ENCODE measurements at places on chromosomes 5 and 9. TPM values are rescaled to one million over a fixed set of nuclear protein-coding genes. Genes with fewer than 3 reads are reported as not detected.
A peak's percentile ranks its signal among the peaks of the same experiment; 100 is the strongest.

The AJM1 gene
- total RNA-seq = 5.9 TPM

DNA sequence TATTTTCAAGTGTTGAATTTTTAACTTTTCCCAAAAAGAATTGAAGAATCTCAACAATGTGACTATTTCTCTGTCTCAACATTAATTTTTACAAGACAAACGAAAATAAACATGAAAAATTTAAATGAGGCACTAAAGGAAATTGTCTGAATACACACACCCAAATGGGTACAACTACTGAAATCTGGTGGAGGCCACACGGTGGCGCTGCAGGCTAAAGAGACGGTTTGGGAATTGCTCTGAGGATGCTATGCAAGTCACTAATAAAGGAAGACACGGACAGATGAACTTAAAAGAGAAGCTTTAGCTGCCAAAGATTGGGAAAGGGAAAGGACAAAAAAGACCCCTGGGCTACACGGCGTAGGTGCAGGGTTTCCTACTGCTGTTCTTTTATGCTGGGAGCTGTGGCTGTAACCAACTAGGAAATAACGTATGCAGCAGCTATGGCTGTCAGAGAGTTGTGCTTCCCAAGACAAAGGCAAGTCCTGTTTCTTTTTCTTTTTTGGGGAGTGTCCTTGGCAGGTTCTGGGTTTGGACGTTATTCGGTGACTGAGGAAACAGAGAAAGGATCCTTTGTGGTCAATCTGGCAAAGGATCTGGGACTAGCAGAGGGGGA, at the start of gene PCDHB10:
TSS of gene PCDHB10 (plus strand) at position 244 of the 616 bp plus-strand sequence. CDS start at position 444, 200 bp downstream.
- no peaks in the 10 kb centered on the region for H3K27me3 ChIP-seq
- no peak within 1 kb of the TSS for H3K27ac ChIP-seq
- no peaks in the 10 kb centered on the region for H3K36me3 ChIP-seq
- no peak for DNase-seq
- H3K4me3 ChIP-seq = no peak within 1 kb of the TSS

DNA sequence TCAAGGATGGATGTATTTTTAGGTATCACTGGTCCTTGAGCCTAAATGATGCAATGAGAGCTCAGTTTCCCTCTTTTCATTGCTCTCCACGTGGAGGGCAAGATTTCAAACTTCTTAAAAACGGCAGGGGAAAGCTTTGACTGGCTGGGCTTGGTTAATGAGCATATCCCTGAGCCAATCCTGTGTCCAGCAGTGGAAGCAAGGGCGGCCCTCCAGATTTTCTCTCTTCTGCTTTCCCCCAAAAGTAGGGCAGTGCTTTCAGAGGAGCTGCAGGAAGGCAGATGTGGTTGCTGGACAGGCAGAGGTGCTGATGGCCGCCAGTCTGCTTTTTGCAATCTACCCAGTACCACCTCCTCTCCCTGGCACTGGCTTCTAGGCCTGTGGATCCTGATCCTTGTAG, 30.0 kb upstream of the TBC1D2 start:
- no peaks in the 10 kb centered on the region for H3K27me3 ChIP-seq
- H3K4me1 ChIP-seq = peaks cover 17% of the 10 kb centered on the region
- no peak overlapping the region for H3K27ac ChIP-seq
- H3K36me3 ChIP-seq = no peaks in the 10 kb centered on the region

DNA sequence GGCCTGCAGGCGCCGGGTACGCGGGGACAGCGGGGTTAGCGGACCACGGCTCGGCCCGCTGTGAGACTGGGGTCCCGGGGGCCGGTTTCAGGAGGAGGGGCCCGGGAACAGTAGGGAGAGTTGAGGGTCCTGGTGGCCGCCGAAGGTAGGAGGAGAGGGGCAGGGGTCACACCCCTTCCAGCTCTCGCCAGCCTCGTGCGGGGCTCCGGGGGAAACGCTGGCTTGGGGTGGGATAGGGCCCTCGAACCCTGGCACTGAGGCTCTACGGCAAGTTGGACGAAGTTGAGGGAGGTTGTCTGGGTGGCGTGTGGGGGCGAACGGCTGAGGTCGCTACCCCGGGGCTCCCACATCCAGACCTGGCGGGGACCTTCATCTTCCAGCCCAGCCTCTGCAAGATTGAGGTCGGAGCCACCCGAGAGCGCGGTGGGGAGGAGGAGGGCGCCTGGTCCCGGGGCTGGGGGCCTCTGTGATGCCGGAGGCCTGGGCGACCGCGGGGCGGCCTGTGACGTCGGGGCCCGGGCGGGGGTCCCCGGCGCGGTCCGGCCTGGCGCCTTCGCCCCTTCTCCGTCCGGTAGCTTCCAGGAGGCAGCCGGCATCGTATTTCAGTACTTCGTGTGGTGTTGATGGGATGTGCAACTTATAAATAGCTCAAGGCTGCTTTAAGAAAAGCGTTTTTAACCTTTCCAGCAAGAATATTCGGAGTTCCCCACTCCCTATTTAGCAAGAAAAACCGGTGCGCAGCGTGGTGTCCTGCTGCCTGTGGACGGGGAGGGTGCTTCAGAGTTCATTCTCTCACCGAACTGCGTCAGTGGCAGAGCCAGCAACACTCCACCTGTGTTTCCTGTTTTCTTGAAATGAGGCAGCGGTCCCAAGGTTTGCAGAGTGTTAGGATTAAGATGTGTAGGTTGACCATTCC, 902 bp downstream of the HABP4 start:
- DNase-seq = peak; percentile 25
- H3K27ac ChIP-seq = no peak overlapping the region
- H3K27me3 ChIP-seq = no peaks in the 10 kb centered on the region
- peak overlapping the region; percentile 65 for H3K4me3 ChIP-seq
- peaks cover 9% of the 10 kb centered on the region for H3K4me1 ChIP-seq

DNA sequence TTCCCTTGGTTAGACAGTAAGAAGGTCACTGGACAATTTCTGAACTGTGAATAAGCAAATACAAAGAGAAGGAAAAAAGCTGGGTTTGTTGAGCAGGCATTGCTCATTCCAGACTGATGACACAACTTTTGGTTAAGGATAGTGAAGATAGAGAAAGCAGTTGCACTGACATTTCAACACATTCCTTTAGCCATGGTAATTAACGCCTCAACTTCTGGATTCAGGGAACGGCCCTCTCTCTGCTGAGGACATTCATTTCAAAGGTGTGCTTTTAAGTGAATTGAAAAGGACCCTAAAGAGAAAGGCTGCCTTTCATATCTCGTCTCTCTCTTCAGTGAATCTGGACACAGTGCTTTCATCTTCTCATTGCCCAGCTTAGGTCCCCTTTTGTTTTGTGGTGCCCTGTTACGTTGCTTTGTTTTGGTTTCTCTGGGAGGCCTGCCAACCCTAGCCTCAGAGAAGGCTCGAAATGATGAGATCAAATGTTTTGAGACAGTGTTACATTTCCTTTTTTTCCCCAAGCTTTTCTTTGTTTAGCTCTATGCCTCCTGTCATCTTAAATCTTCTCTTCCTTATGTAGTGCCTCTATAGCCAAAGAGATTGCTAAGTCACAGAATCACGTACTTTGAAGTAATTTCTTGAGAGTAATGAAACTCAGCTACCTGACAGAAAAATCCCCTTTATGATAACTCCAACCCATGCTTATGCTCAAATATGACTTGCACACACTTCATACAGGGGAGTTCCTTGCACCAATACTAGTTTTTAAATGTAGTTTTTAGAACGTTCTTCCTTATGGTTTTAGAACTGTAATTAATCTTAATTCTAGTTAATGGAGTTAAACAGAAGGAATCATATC, 94.4 kb upstream of the IFNE start:
- H3K4me3 ChIP-seq = peak overlapping the region; percentile 52
- DNase-seq = peak; percentile 88
- no peaks in the 10 kb centered on the region for H3K27me3 ChIP-seq
- no peaks in the 10 kb centered on the region for H3K36me3 ChIP-seq
